Stimulated activated CD8-positive, alpha-beta memory T cell treated with anti-CD3 and anti-CD28 coated beads, Interleukin-4, amount 100 ng/mL, for 24 hours (primary cell): ENCODE measurements at places on chromosomes 12 and 14.

DNA sequence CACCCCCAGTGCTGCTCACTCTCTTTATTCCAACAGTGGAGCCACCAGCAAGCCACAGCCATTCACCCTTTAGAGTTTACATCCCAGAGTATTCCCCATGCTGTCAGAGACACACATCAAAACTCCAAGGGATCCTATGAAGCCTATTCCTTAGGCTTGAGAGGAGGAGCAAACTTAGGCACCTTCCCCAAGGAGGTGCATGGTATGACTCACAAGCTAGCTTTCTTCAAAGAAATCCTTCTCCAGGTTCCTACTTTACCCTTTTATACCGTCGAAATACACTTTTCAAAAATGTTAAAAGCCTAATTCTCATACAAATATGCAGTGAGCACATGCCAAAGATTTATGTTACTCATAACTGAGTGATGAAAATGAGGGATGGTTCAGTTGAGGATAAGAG, 175.4 kb downstream of the ETNK1 start:
- no peak for DNase-seq

- DNase-seq, result no peak
Measured at GRCh38 chr12:28866715-28867503, 282.2 kb upstream of the FAR2 start.

GRCh38 chr12:22923768-22924167, 298.8 kb downstream of the ETNK1 start:
- no peak for DNase-seq

DNA sequence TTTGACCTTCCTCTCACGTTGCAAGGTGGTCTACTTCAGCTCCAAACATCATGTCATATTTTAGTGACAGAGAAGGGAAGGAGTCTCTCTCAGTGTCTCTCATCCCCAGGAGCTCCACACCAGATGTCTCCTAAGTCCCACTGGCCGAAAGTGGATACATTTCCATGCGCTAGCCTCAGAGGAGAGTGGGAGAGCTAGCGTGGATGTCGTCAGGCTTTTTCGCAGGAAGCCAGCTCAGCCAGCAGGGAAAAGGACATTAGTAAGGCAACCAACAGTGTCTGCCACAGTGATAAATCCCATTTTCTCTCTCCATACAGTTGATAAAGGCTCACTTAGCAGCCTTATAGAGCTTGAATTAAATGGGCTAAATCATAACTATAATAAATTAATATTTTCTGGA, 155.7 kb downstream of the PELI2 start:
- no peak for DNase-seq

DNA sequence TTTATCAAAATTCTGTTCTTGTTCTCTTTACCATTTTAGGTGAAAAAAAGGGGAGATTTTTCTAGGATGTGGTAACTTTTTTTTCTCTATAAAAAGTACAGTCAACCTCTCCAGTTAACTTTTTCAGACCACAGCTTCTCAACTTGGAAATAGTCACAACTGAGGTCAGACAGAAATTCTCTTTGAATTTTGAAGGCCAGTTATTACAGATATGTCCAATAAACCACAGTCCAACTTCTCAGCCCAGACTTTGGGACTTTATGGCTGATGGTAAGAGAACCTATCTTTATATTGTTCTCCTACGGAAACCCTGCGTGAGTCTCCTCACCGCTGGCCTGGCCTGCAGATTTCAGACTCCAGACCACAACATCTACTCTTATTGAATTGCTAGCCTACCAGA, 176.7 kb downstream of the DACT1 start:
- no peak for DNase-seq

GRCh38 chr12:28024231-28024995, 51.9 kb upstream of the PTHLH start:
- DNase-seq, result no peak

- DNase-seq, result no peak
Measured at GRCh38 chr12:50215033-50215432, 47.9 kb upstream of the CERS5 start.

- no peak for DNase-seq
Measured at GRCh38 chr12:59088673-59089072, 168.4 kb upstream of the LRIG3 start.

DNA sequence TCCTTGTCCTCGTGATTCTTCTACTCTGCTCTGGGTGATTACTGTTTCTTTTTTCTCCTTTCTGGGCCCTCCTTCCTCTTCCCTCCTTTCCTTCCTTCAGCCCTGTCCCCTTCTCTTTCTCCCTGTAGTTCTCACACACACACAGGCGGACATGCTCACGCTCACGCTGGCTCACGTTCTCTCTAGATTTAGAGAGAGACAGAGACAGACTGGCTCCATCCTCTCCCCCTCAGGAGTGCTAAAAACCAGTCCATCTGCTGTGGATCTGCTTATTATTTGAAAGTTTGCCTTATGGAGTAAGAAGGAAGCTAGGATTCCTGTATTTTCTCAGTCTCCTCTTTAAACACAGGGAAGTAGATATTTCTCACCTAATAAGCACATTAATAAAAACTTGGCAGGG, 48.1 kb downstream of the KCNA1 start:
- no peak for DNase-seq

DNA sequence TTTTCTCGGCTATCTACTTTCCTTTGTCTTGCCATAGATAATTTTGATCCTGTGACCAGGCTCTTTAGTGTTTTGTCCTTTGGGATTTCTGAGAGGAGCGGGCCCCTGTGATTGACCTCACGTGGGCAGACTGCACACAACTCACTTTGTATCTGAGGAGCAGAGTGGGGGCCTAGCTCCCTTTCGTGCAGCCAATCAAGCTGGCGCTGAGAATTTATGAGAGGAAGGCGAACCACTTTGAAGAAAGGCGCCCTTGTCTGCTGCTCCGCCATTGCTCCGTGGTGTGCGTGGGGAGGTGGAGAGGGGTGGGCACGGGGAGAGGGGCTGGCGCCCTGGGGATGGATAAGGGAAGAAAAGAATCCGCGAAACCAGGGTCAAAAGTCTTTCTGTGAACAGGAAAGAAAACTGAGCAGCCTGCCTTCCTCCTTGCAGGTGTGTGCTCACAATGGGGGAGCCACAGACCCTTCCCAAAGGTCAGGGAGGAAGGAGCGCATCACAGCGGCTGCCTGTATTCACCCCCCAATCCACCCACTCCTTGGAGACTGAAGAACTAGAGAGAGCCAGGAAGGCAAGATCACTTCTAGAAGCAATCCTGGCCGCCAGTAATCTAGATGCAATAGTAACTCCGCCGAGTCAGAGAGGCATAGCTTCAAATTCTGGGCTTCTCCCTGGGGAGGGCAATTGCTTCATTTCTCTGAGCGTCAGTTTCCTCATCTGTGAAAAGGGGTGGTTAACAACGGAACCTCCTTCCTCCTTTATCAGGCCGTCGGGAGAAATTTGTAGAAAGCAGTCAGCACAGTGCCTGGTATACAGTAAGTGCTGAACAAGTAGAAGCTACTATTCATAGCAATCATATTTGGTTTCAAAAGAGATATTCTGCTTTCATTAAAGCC, 24.9 kb upstream of the MED13L start:
- DNase-seq, result no peak

DNA sequence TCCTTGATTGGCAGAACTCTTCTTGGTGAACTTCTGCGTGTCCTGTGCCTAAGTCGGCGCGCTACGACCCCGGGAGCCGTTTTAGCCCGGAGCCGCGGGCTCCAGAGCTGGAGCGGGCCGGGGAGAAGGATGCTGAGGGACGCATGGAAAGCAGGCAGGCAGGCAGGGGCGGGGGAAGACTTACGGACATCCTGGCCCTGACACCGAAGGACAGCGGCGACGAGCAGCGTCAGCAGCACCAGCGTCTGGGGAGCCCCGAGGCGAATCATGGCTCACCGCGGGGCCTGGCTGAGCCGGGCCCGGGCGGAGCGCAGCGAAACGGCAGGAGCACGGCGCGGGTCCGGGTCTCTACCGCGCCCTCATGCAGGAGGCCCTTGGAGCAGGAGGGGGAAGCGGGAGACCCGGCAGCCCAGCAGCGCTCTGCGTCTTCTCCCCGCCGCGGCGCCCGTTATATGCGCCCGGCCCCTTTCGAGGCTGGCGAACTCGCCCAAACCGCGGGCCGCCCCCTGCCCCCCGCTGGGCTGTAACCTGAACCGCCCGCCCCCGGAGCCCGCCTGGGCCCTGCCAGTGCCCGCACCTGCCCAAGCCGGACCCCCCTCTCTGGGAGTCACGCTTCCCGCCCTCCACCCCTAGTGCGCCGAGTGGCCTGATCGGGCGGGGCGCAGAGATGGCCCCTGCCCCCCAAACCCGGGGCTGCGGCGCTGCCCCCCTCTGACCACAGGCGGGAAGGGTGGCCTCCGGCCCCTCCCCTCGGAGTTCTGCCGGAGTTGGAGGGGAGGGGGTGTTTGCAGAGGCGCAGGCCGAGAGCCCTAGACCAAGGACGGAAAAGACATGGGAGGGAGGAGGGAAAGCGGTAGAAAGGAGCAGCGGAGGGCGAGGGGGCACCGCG, at the start of gene COL2A1:
Gene COL2A1, minus strand, starts transcription at position 424 of the 889 bp plus-strand sequence. Its CDS starts 155 bp downstream, at position 269.
- no peak for DNase-seq

- no peak for DNase-seq
Measured at GRCh38 chr14:52977798-52978197, 26.9 kb upstream of the FERMT2 start.

DNA sequence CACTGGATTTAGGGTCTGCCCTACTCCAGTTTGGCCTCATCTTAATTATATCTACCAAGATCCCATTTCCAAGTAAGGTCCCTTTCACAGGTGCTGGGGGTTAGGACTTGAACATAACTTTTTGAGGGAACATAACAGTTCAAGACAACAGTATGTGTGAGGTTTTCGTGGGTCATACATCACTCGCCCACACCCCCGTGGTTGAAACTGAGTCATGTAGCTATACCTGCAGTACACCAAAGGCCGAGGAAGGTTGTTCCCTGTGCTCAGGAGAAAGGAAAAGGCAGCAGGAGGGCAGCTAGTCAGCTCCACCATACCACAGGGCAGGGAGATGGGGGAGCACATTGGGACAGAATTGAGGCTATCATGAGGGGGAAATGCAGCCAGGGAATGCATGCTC, 167.0 kb downstream of the PPM1H start:
- no peak for DNase-seq
